Suprapubic skin (tissue), 4 donors: ENCODE measurements at places on chromosomes 4 and X. TPM values are rescaled to one million over a fixed set of nuclear protein-coding genes. Genes with fewer than 3 reads are reported as not detected.

DNA sequence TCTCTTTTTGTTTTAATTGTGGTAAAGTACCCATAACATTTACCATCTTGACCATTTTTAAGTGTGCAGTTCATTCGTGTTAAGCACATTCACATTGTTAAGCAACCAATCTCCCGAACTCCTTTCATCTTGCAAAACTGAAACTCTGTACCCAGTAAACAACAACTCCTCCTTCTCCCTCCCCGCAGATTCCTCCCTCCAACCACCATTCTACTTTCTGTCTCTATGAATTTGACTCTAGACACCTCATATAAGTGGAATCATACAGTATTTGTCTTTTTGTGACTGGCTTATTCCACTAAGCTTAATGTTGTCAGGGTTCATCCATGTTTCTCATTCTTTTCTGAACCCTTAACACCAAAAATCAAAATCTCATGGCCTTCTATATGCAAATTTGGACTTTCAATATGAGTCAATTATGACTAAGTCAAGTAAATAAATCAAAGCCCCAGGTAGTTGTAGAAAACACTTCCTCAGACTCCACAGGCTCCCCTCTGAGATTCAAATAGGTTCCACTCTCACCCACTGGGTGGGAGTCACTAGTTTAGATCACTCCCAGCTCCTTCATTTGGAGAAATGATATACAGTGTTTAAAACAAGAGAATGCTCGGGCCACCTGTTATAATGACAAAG lies 9.8 kb upstream of the RTL5 start:
- no peak overlapping the region for H3K27ac ChIP-seq
- no peaks in the 10 kb centered on the region for H3K4me1 ChIP-seq
- no peak overlapping the region for H3K4me3 ChIP-seq
- H3K27me3 ChIP-seq, result no peaks in the 10 kb centered on the region

ERAS gene
- not detected for total RNA-seq

- no peaks in the 10 kb centered on the region for H3K4me1 ChIP-seq
- H3K27ac ChIP-seq, result no peak overlapping the region
- H3K27me3 ChIP-seq, result no peaks in the 10 kb centered on the region
- no peak for DNase-seq
- no peak overlapping the region for H3K4me3 ChIP-seq
- H3K36me3 ChIP-seq, result no peaks in the 10 kb centered on the region
These were observed 519.3 kb upstream of the NR3C2 start for GRCh38 chr4:148961526-148961925.

DNA sequence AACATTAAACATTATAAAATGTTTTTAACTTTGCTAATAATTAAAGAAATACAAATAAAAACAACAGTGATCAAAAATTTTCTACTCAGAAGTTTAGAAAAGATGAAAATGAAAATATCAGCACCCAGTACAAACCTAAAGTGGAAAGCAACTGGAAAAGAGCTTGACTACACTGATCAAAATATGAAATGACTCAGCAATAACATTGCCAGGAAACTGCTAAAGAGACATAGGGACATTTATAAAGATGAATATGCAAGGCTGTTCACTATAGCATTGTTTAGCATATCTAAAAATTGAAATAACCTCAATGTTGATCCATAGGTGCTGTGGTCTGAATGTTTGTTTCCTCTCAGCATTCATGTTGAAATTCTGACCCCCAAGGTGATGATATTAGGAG lies 88.5 kb upstream of the NOCT start:
- H3K27ac ChIP-seq, result no peak overlapping the region
- H3K4me3 ChIP-seq, result no peak overlapping the region
- no peak for DNase-seq
- H3K36me3 ChIP-seq, result no peaks in the 10 kb centered on the region

GRCh38 chrX:2917767-2918166 lies 11.4 kb downstream of the ARSD start:
- no peak for DNase-seq
- H3K4me3 ChIP-seq, result no peak overlapping the region
- peaks cover 25% of the 10 kb centered on the region for H3K36me3 ChIP-seq
- no peak overlapping the region for H3K27ac ChIP-seq
- no peaks in the 10 kb centered on the region for H3K27me3 ChIP-seq

DNA sequence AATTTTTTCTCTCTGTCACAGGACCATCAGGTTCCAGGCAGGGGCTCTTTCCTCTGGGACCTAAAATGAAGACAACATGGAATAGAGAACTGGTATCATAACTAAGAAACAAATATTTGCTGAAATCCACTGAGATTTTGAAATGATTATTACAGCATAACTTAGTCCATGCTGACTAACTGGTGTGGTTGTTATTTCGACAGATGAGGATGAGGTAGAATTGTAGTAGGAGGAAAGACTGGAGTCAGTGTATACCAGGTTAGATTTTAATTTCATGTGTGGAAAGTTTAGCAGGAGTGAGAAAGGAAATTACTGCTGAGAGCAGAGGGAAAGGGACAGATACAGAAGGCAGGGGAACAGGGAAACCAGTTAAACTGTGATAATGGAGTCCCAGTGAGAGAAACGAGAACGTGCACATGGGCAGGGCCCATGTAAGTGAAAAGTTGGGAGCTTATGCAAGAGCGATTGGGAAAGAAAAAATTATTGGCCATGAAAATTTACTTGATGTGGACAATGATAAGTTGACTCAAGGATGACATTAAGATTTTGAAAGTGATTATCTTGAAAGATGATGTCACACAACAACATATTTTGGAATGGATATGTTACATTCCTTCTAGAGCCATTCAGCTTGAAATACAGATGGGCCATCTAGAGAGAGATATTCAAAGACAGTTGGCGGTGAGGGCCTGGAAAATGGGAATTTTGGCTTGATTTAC lies 98.7 kb upstream of the DDIT4L start:
- H3K27me3 ChIP-seq, result no peaks in the 10 kb centered on the region
- no peak overlapping the region for H3K4me3 ChIP-seq
- H3K4me1 ChIP-seq, result no peaks in the 10 kb centered on the region

GLRA3 gene
- total RNA-seq, result not detected

MND1 gene
- not detected for total RNA-seq

GRCh38 chrX:76821276-76821675 lies 393.8 kb downstream of the MAGEE1 start:
- no peaks in the 10 kb centered on the region for H3K36me3 ChIP-seq
- no peaks in the 10 kb centered on the region for H3K27me3 ChIP-seq
- no peak for DNase-seq
- H3K27ac ChIP-seq, result no peak overlapping the region
- no peak overlapping the region for H3K4me3 ChIP-seq

SLC4A4 gene
- 0.30 TPM for total RNA-seq

HSFX2 gene
- not detected for total RNA-seq

DNA sequence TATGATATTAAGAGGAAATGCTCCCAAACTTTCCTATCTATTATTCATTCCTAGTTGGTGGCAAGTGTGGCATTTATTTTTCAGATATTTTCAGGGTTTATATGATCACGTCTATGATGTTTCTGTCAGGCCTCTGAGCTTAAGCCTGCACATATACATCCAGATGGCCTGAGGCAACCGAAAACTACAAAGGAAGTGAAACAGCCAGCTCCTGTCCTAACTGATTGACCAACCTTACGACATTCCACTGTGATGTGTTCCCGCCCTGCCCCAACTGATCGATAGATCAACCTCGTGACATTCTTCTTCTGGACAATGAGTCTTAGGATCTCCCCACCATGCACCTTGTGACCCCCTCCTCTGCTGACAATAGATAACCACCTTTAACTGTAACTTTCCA lies 67.6 kb upstream of the CTSO start:
- H3K27ac ChIP-seq, result no peak overlapping the region
- H3K27me3 ChIP-seq, result no peaks in the 10 kb centered on the region
- no peak overlapping the region for H3K4me3 ChIP-seq
- no peak for DNase-seq
